ENCODE measurements at places on chromosomes 12 and 14. TPM values are rescaled to one million over a fixed set of nuclear protein-coding genes. Genes with fewer than 3 reads are reported as not detected.

Gene ACSS3
- 32.4 TPM for total RNA-seq

Gene NUAK1
- total RNA-seq: 17.5 TPM

- DNase-seq: no peak
Observed at GRCh38 chr12:2924019-2924418, 33.3 kb downstream of the TULP3 start.

DNA sequence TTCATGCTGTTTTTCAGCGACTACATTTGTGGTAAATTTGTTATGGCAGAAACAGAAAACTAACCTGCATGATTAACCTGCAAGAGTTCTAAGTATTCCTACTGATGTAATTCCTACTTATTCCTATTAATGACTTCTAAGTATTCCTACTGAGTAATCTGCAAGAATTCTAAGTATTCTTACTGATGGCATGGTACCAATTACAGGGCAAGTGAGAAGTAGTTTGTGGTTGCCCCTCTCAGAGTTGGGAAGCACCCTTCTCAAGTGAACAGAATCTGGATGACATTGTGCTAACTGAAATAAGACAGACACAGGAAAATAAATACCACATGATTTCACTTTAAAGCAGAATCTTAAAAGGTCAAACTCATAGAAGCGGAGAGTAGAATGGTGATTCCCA lies 100.9 kb upstream of the CPNE8 start:
- no peak for DNase-seq

GRCh38 chr12:10227648-10228047 lies 15.0 kb downstream of the GABARAPL1 start:
- no peak for DNase-seq

- DNase-seq: no peak
Observed at GRCh38 chr12:115308918-115309317, 624.9 kb upstream of the TBX3 start.

Gene C3AR1
- 62.1 TPM for total RNA-seq

Gene KRT85
- not detected for total RNA-seq

- DNase-seq: no peak
Observed at GRCh38 chr12:59250766-59251165, 330.5 kb upstream of the LRIG3 start.

- DNase-seq: no peak
Observed at GRCh38 chr12:116882742-116883141, 1.5 kb upstream of the HRK start.

All from lower lobe of right lung (tissue), 2 donors.